Brain (organoid and tissue), 16 donors: ENCODE measurements at places on chromosomes 1 and 21. TPM values are rescaled to one million over a fixed set of nuclear protein-coding genes. Genes with fewer than 3 reads are reported as not detected.

The LIPI gene
- polyA plus RNA-seq: not detected

The SLC37A1 gene
- polyA plus RNA-seq: 36.1 TPM

The PRDX6 gene
- polyA plus RNA-seq: 218 TPM

The TMEM50B gene
- 18.8 TPM for polyA plus RNA-seq

The TFF3 gene
- 59.5 TPM for polyA plus RNA-seq

The LCE3B gene
- polyA plus RNA-seq: not detected

The TMPRSS3 gene
- 139 TPM for polyA plus RNA-seq

The RIMKLA gene
- polyA plus RNA-seq: 29.9 TPM

The ATAD3C gene
- 10.3 TPM for polyA plus RNA-seq

The RXFP4 gene
- polyA plus RNA-seq: not detected

The SEMA4A gene
- 6.6 TPM for polyA plus RNA-seq

The LCE1E gene
- not detected for polyA plus RNA-seq

The LCE1A gene
- polyA plus RNA-seq: not detected

The FMO4 gene
- 0.39 TPM for polyA plus RNA-seq

The MYOG gene
- not detected for polyA plus RNA-seq
